ENCODE measurements at places on chromosomes 12 and 14. TPM values are rescaled to one million over a fixed set of nuclear protein-coding genes. Genes with fewer than 3 reads are reported as not detected.

DNA sequence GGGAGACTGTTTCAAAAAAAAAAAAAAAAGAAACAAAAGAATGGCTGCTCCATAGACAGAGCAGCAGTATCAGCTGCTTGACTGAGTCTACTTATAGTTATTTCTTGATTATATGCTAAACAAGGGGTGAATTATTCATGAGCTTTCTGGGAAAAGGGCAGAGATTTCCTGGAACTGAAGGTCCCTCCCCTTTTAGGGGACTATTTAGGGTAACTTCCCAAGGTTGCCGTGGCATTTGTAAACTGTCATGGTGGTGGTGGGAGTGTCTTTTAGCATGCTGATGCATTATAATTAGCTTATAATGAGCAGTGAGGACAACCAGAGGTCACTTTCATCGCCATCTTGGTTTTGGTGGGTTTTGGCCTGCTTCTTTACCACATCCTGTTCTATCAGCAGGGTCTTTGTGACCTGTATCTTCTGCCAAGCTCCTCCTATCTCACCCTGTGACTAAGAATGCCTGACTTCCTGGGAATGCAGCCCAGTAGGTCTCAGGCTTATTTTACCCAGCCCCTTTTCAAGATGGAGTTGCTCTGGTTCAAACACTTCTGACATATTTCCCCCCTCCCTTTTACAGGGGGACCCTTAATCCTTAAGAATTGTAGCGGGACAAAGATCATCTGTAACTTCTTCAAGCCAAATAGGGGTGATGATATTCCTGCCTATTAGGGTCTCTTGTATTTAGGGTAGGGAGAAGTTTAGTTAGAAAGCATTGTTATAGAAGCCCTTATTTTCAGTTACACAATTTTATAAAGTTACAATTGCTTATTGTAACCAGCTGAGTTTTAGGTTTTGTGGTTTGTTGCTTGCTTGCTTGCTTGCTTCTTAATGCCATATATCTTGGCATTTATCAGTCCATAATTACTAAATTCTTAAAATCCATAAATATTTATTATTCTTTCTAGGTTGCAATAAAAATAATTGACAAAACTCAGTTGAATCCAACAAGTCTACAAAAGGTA is 42.5 kb downstream of the MARK3 start:
- no peak for DNase-seq

DNA sequence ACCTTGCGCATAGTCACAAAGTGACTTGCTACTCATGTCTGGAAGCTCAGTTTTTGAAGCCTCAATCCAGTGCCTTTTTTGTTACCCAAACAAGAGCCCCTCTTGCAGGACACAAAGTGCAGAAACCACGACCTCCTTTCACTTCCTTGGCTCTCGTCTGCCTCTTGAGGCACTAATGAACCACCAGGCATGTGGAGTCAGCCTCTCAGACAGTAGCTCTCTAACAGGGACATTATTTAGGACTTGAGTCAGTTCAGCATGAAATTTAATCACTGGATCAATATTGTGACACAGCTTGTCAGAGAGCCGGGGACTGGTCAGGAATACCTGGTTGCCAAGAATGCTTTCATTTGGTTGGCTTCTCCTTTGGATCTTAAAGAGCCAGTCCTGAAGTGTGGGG is 46.7 kb downstream of the HSPB8 start:
- DNase-seq: no peak

DNA sequence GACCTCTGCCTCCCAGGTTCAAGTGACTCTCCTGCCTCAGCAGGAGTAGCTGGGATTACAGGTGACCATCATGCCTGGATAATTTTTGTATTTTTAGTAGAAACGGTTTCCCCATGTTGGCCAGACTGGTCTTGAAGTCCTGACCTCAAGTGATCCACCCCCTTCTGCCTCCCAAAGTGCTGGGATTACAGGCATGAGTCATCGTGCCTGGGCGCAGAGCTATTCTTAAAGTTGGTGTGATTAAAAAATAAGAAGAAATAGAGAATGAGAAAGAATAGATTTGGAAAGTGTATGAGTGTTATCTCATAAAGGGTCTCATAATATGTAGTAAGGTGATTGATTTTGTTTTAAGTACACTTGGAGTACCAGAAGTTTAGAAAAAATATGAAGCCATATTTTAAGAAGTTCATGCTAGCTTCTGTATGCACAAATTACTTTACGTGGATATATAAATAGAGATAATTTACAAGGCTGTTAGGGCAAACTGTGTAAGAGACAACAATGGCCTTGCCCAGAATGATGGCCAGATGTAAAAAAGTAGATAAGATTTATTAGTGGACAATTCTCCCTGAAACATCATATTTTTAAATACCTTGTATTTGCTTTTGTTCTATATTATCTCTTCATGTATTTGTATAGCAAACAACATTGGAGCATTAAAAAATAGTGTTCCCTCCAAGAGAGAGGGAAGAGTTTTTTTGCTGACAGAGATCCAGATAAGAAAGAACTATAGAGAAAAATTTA is 1108.5 kb downstream of the SLC16A7 start:
- DNase-seq: no peak

DNA sequence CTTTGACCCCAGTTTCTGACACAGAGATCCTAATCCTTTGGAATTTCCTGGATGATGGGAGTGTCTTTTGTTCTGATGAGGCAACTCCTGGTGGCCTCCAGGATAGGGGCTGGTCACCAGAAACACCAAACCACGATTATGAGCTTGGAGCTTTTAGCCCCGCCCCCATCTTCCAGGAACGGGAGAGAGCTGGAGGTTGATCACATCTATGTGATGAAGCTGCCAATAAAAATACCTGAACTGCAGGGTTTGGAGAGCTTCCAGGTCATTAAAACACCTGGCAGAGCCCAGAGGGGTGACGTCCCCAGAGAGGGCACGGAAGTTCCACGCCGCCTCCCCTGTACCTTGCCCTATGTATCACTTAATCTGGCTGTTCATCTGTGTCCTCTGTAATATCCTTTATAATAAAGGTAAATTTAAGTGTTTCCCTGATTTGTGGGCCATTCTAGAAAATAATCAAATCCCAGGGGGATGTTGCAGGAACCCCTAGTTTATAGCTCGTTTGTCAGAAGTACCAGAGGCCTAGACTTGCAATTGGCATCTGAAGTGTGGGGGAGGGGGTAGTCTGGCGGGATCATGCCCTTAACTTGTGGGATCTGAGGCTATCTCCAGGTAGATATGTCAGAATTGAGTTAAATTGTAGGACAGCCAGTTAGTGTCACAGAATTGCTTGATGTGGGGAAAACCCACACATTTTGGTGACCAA is 21.2 kb downstream of the APPL2 start:
- no peak for DNase-seq

GRCh38 chr12:89863493-89863938 is 154.9 kb upstream of the ATP2B1 start:
- DNase-seq: no peak

DNA sequence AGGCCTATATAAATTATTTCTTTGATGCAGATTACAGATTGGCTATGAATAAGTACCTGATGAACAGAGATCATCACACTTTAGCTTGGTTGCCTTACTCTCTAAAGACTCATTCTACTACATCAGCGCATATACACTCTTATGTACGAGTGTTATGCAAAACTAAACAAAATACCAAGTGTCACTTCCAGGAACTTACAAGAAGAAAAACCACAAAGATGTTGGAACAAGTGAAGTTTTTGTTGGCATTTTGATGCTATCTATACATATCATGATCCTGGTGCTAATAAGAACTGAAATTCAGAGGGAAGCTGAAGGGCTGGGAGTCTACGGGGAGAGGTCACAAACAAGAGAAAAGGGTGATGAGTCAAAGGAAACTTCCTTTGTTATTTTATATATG is 47.9 kb upstream of the CERS5 start:
- DNase-seq: no peak

DNA sequence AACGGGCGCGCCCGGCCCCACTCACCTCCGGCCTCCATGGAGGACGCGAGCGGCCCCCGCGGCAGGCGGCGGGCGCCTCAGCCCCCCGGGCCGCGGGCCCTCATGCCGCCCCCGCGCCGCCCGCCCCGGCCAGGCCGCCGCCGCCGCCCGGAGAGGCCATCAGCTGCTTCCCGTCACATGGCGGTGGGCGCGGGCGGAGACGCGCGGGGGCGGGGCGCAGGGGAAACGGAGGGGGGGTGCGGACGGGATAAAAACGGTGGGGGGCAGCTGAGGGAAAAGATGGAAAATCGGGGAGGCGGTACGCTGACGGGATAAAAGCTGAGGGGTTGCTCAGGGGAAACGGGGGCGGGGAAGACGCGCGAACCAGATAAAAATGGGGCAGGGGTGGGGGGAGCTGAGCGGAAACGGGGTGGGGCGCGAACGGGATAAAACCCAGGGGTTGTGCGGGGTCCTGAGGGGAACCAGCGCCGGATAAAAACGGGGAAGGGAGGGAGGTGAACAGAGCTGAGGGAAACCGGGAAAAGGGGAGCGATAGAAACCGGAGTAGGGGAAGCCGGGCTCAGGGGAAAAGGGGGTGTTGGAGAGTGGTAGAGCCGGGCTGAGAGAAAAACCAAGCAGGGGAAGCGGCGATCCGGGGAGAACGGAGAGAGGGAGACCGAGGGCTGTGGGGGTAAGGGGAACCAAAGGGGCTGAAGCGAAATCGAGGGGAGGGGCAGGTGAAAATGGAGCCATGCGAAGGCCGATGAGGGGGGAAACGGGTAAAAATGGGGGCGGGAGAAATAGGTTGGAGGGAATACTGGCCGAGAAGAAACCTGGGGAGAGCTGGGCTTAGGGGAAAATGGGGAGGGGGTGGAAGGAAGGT is at the start of gene WSB2:
Gene WSB2 (minus strand): TSS at position 169 of the 862 bp plus-strand sequence. CDS start 131 bp downstream, at position 38.
- peak; percentile 76 for DNase-seq

GRCh38 chr12:71694099-71694820 is 8.4 kb downstream of the TMEM19 start:
- DNase-seq: no peak

DNA sequence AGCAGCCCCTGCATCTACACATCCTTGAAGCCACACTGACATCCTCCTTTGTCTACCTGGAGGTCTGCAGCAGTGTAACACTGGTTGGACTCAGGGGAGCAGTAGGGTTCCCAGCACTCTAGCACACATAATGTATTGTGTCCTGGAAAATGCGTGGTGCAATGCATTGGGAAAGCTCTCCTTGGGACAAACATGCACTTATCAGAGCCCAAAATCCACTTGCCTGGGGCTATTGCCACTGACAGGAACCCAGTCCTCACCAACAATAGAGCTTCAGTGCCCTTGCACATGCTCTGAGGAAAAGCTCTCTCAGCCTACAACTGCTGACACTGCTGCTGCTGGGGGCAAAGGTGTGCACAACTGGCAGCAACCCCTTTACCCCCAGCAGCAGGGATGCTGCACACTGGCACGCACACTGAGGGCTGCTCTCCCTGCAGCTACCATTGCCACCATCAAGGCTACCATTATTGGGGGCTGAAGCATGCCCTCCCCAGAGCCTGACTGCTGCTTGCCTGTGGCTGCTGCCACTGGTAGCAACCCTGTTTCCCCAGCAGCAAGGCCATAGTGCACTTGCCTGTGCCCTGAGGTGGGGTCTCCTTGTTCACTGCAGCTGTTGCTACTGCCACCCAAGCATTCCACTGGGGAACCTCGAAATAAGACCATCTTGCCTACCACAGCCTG is 221.9 kb downstream of the SLC38A4 start:
- no peak for DNase-seq

DNA sequence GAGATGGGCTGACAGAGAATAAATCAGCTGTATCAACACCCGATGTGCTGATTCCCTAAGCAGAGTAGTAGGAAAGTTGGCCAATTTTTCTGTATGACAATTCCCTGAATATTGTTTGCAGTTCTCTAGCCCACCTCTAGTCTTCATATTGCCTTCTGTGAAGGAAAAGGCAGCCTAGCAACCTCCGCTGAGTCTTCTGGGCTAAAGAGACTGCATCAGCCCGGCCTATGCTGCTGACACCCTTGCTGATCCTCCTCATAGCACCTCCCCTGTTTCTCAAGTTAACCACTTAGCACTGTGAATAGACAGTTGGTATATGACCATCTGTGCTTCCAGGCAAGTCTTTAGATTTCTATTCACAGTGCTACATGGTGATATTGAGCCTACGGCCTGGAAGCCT is 161.1 kb upstream of the EGLN3 start:
- DNase-seq: no peak

DNA sequence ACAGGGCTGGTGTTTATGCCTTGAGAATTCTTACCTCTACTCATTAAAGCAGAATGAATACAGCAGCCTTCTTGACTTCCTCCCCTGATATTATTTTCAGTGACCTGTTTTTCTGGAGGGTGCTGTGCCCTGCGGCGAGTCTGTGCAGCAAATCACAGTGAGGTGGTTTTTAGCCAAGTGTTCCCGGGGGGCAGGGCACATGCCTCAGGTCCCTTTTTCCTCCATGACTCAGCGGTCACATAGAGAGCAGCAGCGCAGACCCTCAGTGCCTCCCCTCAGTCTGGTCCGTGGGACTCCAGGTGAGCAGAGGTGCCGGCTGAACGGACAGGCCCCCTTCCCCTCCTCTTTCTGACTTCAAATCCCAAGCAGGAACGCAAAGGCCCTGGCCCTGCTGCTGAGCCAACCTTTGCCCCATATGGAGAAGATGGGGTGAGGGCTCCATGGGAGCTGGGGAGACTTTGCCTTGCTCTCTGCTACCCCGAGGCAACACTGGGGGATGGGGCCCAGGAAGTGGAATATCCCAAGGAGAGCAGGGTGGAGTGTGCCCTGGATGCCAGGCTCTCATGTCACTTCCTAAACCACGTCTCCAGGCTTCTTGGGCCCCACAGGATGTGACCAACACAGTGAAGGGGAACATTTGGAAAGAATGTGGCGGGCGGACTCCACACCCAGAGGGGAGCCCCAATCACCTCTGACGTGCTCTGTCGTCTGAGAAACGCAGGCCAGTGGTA is 90.0 kb downstream of the DHRS2 start:
- DNase-seq: no peak

Gene TAS2R46
- not detected for polyA plus RNA-seq

Gene MYBPC1
- 3,488 TPM for polyA plus RNA-seq

Gene RND1
- polyA plus RNA-seq: 0.37 TPM

Gene WBP11
- 57.4 TPM for polyA plus RNA-seq

Gene HOXC11
- 7.1 TPM for polyA plus RNA-seq

Gene LGMN
- polyA plus RNA-seq: 99.0 TPM

Gene SMIM41
- not detected for polyA plus RNA-seq

Gene POTEG
- not detected for polyA plus RNA-seq

Gene ZBTB42
- polyA plus RNA-seq: 9.3 TPM
